ENCODE measurements at places on chromosomes 11 and 22.

GRCh38 chr11:61756452-61757212 is 4.2 kb downstream of the MYRF start:
- peak; percentile 90 for DNase-seq

- no peak for DNase-seq
Measured at GRCh38 chr11:10918275-10918674, 60.4 kb upstream of the ZBED5 start.

DNA sequence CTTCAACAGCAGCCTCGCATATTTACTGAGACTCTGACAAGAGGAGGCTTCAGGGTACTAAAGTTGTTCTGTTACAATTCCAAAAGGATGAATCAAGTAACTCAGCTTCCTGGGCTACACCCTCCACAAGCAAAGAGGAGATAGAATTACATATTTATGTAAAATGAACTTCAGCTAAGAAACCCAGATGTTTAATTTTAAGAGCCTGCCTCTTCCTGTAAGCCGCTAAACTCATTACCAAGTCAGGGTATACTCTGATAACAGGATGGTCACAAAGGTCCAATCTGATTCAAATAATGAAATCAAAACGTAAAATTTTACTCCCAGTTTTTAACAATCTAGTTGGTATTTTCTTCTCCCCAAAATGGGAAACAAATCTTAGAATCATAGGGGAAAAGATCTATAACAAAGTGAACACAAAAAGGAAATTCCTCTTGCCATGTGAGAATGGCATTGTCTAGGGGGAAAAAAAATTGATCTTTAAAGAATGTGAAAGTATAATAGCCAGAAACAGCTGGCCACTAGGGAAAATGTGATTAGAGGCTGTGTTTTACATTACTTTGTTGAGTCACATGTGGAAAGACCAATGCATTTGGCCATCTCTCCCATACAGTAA is 30.9 kb downstream of the CHEK2 start:
- no peak for DNase-seq

DNA sequence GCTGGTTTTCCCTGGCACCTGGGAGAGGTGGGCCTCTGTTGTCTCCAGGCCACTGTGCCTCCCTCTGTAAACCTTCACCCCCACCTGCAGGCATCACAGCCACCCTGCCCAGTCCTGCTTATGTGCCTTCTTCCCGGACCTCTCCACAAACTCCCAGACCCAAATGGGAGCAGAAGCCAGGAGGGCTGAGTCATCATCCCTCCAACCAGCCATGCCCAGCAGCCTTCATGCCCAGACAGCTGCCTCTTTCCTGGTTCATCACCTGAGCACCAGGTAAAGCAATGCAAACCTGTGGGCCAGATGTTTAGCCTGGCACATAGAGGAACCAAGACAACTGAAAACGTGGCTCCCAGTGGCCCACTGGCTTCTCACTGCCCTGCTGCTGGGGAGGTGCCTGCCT is 2.1 kb upstream of the TMPRSS4 start:
- no peak for DNase-seq

DNA sequence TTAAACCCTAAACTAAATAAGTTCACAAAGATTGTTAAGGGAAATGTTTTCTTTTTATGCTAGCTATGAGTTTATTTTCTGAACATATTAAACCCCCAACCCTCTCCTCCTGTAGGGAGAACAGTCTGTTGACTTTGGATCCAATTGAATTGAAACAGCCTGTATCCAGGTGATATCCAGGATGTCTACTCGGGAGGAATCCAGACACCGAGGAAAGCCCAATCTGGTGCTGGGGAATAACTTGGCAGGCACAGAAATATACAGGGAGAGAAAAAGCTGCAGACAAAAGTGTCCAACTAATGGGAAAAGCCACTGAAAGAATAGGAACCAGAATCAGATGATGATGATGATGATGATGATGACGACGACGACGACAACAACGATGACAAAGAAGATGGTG is 93.9 kb upstream of the API5 start:
- DNase-seq = no peak

DNA sequence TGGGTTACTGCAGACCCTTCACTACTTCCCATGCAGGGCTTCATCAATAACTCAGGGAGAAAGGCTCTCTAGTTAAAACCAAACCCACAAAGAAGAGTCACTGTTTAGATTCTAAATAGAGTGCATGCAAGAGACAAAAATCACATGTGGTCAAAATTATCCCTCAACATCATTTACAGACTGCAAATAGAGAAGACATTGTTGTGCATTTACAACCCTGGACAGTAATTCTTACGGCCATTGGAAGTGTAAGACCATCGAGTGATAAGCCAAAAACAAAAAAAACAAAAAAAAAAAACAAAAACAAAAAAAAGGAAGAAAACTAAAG is 93.4 kb downstream of the RASSF10 start:
- DNase-seq = no peak

GRCh38 chr11:10450462-10451425 is 4.3 kb upstream of the AMPD3 start:
- peak; percentile 79 for DNase-seq

DNA sequence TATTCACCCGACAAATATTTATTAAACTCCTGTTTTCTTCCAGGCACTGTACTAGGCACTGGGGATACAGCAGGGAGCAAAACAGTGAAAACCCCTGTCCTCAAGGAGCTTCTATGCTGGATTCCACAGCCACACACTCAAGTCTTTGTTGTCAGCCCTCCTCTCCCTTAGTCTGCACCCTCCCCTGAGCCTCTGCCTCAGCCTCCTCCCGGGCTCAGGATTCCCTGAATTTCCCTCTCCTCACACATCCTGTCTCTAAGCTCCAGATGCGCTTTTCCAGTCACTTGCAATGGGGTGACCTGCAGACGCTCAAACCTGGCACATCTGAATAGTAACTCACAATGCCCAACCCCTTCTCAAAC is 13.5 kb upstream of the TUB start:
- DNase-seq = no peak

DNA sequence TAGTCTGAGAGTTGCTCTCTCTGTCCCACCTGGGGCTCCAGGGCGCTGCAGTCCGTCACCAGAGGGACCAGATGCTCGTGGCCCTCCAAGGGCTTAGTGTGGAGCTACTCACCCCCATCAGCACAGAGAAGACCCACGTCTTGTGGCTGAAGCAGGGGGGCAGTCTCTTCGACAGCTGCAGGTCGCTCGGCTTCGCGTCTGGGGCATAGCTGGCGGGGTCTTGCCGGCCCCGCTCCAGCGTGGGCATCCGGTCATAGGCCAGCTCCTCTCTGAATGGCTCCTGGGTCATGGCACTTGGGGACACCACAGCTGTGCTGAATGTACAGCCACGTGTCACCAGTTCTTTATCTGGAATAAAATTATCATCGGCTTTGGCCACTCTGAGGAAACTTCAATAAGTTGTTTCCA is 608 bp downstream of the MLC1 start:
- no peak for DNase-seq

DNA sequence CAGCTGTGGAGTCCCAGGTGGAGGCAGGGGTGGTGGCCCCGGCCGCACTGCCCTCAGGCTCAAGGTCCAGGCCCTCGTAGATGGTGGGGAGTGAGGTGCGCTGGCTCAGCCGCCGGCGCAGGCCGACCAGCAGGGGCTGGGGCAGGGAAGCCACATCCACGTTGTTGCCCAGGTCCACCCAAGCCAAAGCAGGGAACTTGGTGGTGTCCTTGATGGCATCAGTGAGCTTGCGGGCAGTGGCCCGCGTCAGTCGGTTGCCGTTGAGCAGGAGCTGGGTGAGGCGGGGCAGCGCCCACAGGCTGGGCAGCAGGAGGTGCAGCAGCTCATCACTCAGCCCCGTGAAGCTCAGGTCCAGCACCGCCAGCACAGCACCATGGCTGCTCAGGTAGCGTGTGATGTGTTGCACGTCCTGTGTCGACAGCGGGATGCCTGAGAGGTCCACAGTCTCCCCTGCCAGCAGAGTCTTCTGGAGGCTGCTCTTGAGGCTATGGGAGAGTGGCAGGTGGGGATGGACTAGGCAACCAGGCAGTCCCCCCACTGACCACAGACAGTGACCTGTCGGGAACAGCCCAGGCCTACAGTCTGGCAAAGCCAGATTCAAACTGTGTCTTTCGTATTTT is 6.8 kb downstream of the LRRC75B start:
- DNase-seq = no peak

GRCh38 chr11:57150454-57150917 is 31.3 kb upstream of the LRRC55 start:
- DNase-seq = no peak

- DNase-seq = no peak
Measured at GRCh38 chr11:123338266-123338800, 91.7 kb upstream of the GRAMD1B start.

- no peak for DNase-seq
Measured at GRCh38 chr22:20479612-20480196, 15.9 kb downstream of the KLHL22 start.

GRCh38 chr11:130037058-130037457 is 32.6 kb upstream of the APLP2 start:
- no peak for DNase-seq

DNA sequence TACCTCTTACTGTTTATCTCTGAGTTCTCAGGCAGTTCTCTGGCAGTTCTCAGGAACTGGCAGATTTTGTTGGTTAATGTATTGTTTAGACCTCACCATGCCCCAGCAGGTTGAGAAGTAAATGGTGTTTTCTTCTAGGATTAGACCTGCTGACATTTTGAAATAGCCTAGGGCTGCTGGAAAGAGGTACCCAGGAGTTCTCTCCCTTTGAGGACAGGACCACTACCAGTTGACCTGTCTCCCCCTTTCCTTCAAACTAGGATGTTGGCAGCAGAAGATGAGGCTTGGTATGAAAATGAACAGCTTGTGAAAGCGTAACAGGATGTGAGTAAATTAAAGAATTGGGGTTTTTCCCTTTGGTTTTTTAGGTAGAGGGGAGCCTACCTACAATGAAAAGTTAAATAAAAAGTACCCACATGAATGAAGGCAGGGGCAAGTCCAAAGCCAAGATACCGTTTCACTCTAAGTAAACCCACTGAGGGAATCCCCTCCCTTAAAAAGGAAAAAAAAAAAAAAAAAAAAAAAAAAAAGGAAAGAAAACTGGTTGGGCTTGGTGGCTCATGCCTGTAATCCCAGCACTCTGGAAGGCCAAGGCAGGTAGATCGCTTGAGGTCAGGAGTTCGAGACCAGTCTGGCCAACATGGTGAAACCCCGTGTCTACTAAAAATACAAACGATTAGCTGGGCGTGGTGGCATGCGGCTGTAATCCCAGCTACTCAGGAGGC is 96.2 kb downstream of the PDHX start:
- no peak for DNase-seq

GRCh38 chr11:34416088-34416487 is 22.6 kb upstream of the CAT start:
- DNase-seq = no peak
